ENCODE measurements at places on chromosomes 7 and 10. TPM values are rescaled to one million over a fixed set of nuclear protein-coding genes. Genes with fewer than 3 reads are reported as not detected.
A peak's percentile ranks its signal among the peaks of the same experiment; 100 is the strongest.

- DNase-seq: no peak
Observed at GRCh38 chr7:108456845-108457540, 757 bp upstream of the NRCAM start.

- no peak for DNase-seq
Observed at GRCh38 chr7:131600085-131600881, 43.9 kb upstream of the PODXL start.

Gene HHEX
- 1.7 TPM for total RNA-seq

DNA sequence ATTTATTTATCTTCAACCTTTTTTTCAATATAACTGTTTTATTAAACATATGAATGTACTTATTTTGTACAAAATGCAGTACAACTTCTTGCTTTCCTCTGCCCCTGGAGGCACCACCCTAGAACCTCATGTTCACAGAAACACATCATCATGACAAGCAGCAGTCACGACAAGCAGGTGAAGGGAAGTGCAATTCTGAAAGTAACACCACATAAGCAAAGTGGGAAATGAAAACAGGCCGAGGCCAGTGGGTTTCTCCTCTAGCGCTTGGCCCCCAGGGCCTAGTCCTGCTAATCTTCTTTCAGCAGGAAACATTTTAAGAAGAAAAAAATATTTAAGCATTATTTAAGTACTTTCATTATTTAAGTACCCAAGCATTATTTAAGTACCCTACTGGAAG lies 598.1 kb downstream of the SH2D4B start:
- DNase-seq: no peak

DNA sequence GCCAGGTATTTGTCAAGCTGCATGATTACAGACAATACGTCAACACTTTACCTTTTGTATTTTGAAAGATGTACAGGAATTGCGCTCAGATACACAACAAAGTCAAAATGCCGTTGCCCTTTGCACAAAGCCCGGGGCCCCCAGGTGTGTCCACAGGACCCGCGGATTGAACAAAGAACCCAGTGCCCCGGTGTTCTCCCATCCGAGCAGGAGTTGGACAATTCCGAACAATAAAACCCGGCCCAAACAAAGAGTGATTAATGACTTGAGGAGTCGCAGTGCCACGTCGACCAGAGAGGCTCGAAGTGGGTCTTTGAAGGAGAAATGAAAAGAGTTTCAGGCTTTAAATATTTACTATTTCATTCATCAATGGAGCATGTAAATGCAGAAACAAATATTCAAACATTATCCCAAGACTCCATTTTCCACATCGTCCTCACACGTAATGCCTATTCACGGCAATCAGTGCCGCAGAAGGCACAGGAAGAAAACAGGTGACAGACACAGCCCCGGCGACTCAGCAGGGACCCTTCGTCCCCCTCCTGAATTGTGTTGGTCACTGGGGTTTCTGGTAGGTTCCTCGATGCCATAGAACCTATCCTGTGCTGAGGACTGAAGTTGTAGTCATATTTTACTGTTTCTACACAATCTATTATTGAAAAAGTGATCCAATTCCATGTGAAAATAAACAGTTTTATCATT lies 70.9 kb upstream of the MGMT start:
- peak; percentile 76 for DNase-seq

- DNase-seq: no peak
Observed at GRCh38 chr7:28761505-28761904, 196.6 kb downstream of the TRIL start.

Measured in osteocyte (in vitro differentiated cells).